ENCODE measurements at places on chromosomes 3 and 15.

DNA sequence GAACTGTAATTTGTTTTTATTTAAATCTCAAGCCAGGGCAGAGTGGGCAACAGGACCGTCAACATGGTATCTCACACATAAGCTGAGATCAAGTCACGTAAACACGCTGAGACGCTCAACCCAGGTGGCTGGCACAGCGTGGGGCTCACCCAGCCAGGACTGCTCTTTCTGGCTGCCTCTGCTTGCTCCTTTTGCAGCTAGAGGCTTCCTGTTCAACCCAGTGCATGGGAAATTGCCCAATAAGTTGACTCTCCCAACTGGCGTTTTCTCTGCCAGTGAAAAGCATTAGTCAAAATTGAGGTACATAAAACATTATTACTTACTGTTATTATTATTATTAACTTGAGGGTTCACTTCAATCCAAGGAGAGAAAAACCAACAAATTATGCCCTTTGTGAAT lies 398.1 kb downstream of the NR2F2 start:
- DNase-seq, result no peak

DNA sequence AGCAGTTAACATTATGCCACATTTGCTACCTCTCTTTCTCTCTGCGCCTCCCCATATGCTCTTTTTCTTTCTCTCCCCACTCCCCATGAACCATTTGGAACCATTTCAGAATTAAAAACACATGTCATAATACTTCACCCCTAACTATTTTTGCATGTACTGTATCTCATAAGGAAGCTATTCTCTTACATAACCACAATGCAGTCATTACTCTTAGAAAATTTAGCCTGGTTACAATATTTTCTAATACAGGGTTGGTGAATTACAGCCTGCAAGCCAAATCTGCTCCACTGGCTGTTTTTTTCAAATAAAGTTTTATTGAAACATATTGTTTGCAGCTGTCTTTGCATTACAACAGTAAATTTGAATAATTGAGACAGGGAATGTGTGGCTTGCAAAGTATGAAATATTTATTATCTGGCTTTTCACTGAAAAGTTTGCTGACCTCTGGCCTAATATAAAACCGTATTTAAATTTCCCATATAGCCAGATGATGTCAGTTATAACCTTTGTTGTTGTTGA lies 62.8 kb downstream of the SGO1 start:
- no peak for DNase-seq

- DNase-seq, result no peak
Measured at GRCh38 chr3:14113965-14114635, 10.6 kb downstream of the CHCHD4 start.

DNA sequence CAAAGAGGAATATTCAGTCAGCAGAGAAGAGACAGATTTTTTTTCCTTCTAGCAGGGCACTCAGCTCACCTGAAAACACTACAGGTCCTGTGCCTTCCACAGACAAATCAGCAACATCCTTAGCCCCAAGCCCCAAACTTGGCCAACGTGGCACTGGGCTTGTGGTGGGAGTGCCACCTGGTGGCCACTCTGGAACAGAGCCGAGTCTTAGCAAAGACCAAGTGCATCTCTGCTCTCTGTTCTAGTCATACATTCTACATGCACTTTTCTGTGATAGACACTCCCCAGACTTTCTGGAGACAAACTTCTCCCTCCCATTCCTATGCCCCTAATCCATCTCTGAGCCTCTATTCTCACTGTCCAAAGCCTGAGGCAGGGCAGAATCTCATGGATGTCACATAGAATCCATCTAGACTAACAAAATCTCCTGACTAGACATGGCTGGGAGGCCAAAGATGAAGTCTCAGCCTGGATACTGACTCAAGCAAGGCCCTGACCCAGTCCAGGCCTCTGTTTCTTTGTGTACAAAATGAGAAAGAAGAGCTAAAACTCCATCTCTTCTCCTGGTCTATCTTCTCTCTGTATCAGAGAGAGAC lies 5.1 kb upstream of the SEMA7A start:
- DNase-seq, result peak; percentile 76

- DNase-seq, result no peak
Measured at GRCh38 chr15:64464276-64465005, 4.1 kb downstream of the ZNF609 start.

- no peak for DNase-seq
Measured at GRCh38 chr15:67523330-67523729, 2.4 kb downstream of the C15orf61 start.

GRCh38 chr15:71279757-71280141 lies 164.5 kb downstream of the THSD4 start:
- no peak for DNase-seq

GRCh38 chr3:16299746-16300145 lies 34.7 kb downstream of the OXNAD1 start:
- DNase-seq, result no peak

- no peak for DNase-seq
Measured at GRCh38 chr3:153756816-153757215, 364.4 kb upstream of the ARHGEF26 start.

DNA sequence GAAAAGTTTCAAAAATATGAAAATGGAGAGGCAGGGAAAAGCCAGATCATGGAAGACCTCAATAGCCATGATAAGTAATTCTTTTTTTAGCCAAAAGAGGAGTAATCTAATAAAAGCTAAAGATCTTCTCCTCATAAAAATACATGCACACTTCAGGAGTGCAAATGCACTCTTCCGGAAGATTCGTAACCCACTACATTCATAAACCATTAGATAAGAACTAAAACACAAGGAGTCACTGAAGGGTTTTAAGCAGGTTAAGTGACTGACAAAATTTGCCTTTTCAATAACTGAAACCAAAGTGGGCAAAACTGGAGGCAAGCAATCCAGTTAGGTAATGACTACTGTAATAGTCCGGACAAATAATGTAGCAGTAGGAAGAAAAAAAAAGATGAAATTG lies 46.0 kb downstream of the UBE3A start:
- no peak for DNase-seq

- DNase-seq, result no peak
Measured at GRCh38 chr15:99016680-99017321, 9.2 kb upstream of the PGPEP1L start.

- DNase-seq, result no peak
Measured at GRCh38 chr3:143172795-143173145, 53.2 kb downstream of the CHST2 start.

DNA sequence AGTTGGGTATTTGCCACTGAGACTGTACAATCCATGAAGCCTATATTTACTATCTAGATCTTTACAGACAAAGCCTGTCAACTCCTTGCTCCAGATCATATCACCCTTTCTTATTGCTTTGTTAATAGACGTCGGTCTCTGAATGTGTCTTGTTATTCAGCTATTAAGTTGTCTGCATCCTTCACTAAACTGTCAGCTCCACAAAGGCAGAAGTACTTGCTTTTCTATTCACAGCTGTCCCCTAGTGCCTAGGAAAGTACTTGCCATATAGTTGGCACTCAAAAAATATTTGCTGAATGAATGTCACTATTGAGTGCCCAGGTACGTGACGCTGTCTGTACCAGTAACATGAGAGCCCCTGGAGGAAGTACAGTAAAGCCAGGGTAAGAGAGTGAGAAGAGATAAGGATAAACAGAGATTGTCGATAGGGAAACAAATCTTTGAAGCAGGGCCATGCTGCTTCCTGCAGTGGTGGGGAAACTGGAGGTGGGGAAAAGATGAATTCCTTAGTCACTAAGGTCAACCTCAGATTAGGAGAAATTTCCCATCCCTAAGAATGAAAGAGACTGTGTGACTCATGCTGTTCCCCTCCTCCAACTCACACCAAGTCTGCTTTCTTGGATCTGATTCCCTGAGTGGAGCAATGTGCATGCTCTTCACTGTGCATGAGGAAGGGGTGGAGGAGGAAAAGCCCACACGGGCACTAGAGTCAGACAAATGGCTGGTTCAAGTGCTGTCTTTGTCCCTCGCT lies 36.3 kb downstream of the PRICKLE2 start:
- no peak for DNase-seq

DNA sequence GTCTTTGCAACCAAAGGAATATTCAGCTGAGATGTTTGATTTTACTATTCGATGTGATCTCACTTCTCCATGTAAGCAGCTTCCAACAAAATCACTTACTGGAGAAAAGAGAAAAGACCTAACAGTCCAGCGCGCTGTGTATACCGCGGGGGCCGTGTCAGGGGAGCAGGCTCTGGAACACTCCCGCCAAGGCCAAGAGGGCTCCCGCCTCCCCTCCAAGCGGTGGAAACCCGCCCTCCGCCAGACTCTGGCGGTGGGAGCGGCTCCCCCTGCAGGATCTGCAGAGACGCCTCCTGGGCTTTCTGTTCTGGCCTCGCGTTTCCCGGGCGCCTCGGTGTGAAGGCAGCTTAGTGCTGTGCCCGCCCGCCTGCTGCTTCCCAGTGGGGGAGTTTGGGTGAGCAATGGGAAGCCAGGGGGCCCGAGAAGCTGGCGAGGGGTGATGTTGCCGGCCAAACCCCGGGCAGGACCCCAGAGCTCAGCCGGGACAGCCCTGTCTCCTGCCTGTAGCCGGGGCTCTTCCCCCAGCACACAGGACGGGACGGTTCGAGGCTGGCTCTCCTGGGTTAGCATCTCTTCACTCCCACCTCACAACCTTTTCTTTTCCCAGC lies 36.3 kb downstream of the CHST14 start:
- peak; percentile 54 for DNase-seq

GRCh38 chr15:57476533-57476975 lies 100.2 kb downstream of the CGNL1 start:
- DNase-seq, result no peak

DNA sequence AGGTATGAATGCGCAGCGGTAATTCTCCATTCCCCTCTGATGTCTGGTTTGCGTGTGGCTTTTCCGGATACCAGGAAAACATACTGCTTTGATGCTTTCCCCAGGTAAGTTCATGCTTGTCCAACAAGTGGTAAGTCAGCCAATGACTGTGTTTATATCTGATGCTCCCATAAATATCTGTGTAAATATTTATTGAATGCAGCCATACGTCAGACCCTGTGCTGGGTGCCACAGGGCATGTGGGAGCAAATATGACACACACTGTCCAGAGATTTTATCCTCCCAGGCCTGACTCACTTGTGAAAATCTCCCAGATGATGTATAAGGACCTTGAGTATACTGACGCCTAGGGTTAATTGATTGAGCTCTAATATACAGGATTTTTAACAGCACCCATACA lies 29.6 kb upstream of the CEMIP start:
- DNase-seq, result no peak

GRCh38 chr3:36379872-36380220 lies 458 bp upstream of the STAC start:
- no peak for DNase-seq

DNA sequence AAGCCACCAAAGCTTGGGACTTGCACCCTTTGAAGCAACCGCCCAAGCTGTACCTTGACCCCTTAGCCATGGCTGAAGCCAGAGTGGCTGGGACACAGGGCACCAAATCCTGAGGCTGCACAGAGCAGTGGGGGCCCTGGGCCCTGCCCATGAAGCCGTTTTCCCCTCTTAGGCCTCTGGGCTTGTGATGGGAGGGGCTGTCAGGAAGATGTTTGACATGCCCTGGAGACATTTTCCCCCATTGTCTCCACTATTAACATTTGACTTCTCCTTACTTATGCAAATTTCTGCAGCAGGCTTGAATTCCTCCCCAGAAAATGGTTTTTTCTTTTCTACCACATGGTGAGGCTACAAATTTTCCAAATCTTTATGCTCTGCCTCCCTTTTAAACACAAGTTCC lies 522.2 kb downstream of the EDEM1 start:
- no peak for DNase-seq

- DNase-seq, result no peak
Measured at GRCh38 chr3:108036401-108036800, 54.4 kb downstream of the CD47 start.

DNA sequence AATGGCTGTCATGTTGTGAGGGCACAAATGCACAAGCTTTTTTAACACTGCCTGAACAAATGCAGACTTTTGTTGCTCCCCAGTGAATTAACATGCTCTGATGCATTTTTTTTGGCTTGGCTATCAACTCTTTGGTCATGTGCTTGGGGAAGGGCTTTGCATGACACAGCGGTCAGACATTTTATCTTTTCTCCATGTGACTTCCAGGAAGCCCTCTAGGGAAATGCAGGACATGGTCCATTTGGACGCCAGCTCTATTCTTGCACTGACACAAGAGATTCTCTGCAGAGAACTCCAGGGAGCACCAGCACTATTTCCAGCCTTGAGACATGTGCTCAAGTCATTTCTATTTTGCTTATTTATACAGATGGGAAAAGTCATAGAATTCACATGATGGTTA lies 46.2 kb downstream of the NEK11 start:
- DNase-seq, result no peak

- no peak for DNase-seq
Measured at GRCh38 chr3:148911592-148911991, 46.5 kb downstream of the CPA3 start.

- no peak for DNase-seq
Measured at GRCh38 chr15:68028137-68028887, 25.8 kb upstream of the PIAS1 start.

DNA sequence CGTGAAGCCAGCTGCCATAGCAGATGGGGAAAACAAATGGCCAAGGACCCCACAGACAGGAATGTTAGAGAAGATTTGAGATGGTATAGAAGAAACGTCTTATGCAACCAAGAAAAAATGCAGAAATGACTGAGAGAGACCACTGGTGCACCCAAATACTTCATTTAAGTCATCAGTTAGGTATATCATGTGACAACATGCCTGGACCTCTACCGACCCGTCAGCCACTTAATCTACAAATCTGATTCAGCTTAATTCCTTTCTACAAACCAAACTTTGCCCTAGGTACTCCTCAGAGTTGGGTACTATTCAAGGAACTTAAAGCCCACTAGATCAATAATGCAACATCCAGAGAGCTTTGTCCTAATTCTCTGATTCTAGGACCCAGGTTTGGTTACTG lies 126.0 kb upstream of the UBE2E2 start:
- no peak for DNase-seq

- DNase-seq, result no peak
Measured at GRCh38 chr3:69791919-69792399, 52.7 kb downstream of the MITF start.

- no peak for DNase-seq
Measured at GRCh38 chr3:52851348-52851747, 16.5 kb upstream of the MUSTN1 start.

DNA sequence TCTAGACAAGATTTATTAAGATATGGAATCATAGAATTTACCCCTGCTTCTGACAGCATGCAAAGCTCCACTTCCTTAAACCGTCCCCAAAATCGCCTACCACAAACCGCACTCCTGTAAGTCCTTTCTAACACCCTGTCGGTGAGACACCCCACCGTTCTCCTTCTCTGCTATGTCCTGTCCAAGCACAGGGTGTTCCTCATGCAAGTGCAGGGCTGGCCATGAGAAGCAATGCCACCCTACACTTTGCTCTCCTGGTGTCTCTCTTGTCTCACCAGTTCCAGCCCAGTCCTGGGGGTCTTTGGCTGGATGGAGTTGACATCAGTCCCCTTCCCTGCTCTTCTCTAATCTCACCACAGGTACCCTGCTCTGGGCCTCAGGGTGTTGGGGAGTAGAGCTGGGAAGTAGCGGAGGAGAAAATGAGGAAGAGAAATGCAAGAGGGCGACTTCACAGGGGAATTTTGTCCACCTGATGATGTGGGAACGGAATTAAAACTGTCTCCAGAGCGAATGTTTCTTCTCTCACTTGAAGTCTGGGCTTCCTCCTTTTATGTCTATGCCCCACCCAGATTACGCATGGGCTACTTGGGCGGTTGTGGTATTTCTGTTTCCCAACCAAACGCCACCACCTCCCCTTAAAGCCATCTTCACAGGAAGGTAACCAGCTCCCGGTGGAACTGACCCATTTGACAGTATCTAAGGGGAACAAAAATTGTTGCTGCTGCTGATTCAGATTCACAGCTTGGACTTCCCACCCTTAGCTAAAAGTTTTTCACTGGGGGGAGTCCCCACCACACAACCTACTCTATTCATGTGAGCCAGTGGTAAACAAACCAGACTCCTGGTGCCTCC lies 49.9 kb downstream of the CASR start:
- DNase-seq, result no peak

GRCh38 chr3:11452312-11452711 lies 180.1 kb downstream of the ATG7 start:
- no peak for DNase-seq
